CD4-positive, alpha-beta T cell treated with Interleukin-21 for 1 hour (primary cell): ENCODE measurements at places on chromosomes 12 and 14.
A peak's percentile ranks its signal among the peaks of the same experiment; 100 is the strongest.

- DNase-seq = peak; percentile 90
Measured at GRCh38 chr12:57740656-57741412, 2.3 kb upstream of the AGAP2 start.

DNA sequence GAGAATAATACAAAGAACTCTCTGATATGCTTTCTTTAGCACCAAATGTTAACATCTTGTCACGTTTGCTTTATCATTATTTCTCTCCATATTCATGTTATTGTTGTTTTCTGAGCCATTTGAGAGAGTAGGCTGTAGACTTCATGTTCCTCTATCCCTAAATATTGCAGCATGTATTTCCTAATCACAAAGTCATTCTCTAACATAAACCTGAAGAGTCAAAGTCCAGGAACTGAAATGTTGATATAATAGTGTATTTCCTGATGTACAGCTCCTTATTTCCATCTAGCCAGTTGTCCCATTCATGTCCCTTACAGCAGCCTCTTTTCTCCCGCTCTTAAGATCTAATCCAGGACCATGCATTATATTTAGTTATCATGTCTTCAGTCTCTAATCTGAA is 72.8 kb downstream of the SPATS2 start:
- DNase-seq = no peak

DNA sequence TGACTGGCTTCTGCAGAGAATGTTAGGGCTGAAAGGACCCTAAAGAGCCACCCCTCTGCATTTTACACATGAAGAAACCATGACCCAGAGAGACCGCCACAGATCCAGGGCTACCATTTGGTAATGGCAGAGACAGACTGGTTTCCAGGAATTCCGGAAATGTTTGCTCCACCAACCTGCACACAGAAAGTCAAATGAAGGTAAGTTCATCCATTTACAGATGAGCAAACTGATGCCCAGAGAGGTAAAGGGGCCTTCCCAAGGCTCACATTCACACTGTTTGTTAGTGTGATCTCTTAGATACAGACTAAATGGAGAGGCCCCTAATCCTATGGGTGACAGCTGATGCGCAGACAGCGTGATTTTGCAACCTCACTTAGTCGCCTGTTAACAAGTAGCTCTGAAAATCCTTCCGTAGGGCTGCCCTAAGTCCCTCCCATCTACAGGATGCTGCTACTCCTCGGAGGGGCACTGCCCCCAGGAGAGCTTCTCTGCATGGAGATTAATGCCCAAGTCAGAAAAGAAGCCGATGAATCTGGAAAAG is 33.8 kb downstream of the ZFP36L1 start:
- DNase-seq = no peak

GRCh38 chr14:71398450-71398849 is 491.2 kb downstream of the PCNX1 start:
- DNase-seq = no peak

DNA sequence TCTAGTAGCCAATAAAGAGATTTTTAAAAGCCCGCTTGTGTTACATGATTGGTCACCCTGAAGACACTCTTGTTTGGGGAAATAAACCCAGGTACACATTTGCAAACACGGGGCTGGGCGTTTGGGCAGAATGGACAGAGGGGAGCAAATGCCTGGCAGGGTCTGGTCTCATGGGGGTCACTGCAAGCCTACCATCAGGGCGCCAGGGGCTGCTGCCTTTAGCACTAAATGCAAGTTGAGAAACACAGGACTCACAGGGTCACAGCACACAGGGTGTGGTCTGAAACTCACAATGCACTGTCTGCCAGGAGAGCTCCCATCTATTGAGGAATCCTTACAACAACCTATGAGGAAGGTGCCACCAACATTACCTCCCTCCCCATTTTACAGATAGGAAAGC is 62.6 kb downstream of the CHGA start:
- no peak for DNase-seq

DNA sequence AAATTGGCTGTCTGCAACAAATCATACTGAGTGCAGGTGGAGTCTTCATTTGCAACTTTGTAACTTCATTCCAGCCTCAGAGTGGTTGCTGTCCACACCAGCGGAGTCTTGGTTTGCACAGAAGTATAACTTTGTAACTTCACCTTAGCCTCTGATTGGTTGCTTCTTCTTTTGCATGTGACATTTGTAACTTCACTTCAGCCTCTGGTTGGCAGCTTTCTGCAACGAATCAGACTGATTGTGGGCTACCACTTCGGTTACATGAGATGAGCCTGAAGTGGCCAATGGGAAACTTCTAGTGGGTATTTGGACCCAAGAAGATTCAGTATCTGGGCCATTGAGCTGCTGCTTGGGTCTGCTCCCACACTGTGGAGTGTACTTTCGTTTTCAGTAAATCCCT is 17.8 kb downstream of the RASSF8 start:
- DNase-seq = no peak

DNA sequence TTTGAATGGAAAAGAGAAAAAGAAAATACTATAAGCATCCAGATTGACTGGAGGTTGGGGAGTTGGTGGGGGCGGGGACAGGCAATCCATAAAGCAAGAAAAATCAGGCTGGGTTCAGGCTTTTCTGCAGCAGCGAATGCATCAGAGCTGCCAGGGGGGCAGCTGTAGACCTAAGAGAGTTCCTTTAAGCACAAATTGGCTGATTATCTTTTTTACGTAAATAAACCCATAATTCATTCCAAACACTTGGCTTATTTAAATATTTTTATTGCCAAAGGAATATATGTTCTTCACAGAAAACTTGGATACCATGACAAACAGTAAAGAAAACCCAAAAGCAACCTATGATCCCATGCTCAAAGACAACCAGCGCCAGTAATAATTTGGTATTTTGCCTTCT is 10.2 kb downstream of the BDKRB2 start:
- DNase-seq = no peak

DNA sequence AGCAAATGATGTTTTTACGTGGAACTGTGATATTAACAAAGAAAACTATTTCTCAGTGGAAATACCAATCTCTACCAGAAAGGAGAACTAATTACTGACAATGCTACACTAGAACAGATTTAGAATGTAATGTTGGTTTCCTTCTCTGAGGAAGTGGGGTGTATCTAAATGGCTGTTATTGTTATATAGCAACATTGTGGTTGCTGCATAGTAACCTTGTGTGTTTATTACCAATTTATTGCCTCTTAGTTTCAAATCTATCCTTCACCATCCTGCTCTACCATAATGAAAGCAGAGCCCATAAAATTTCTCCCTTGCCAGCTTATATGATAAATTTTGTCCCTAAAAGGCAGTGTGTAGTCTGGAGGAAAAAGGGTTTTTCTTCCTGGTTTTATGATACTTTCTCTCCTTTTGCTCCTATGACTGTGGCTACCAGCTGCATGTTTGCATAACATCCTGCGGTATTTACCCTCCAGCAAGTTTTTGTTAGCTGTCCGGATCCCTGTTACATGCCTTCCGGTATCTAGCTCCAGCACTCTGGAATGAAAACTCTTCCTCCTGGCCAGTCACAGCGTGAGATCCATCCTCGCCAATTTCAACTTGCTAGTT is 5.7 kb upstream of the KLRK1 start:
- DNase-seq = peak; percentile 76

DNA sequence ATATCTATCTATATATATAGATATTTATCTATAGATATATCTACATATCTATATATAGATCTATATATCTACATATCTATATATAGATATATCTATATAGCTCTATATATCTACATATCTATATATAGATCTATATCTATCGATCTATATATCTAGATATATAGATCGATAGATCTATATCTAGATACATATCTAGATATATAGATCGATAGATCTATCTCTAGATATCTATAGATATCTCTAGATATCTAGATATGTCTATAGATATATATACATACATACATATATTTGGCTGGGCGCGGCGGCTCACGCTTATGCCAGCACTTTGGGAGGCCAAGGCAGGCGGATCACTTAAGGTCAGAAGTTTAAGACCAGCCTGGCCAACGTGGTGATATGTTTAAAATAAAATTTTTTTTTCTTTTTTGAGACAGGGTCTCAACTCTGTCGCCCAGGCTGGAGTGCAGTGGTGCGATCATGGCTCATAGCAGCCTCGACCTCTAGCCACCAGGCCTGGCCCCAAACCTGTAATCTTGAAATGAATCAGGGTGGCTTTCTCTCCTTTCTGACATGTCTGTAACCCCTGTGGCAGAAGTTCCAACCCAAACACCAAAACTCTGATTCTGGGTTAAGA is 18.1 kb downstream of the ARPC3 start:
- DNase-seq = no peak

GRCh38 chr12:43338848-43339526 is 213.0 kb downstream of the ADAMTS20 start:
- no peak for DNase-seq
